ENCODE measurements at places on chromosomes 3 and 15.

GRCh38 chr15:38882221-38882620 is 317.6 kb upstream of the RASGRP1 start:
- no peak overlapping the region for H3K4me3 ChIP-seq
- H3K36me3 ChIP-seq, result no peaks in the 10 kb centered on the region
- H3K27me3 ChIP-seq, result no peaks in the 10 kb centered on the region
- H3K27ac ChIP-seq, result no peak overlapping the region
- H3K4me1 ChIP-seq, result no peaks in the 10 kb centered on the region

DNA sequence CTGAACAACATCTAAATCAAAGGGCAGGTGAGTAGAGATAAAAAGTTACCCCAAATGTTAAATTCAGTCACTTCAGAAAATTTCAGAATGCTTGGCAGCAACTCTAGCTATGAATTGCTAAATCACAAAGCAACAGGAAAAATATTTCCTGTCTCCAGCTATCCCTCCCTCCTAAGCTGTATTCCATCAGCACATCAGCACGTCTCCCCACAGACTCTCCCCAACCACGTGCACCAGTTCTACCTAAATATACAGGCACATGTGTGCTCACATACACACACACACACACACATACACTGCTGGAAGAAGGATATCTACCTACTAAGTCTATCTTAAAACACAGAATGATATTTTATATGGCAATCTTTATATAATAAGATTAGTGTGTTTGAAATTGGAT is 177.1 kb upstream of the ARHGEF26 start:
- H3K4me1 ChIP-seq, result no peaks in the 10 kb centered on the region
- DNase-seq, result no peak
- no peak overlapping the region for H3K4me3 ChIP-seq
- H3K27me3 ChIP-seq, result no peaks in the 10 kb centered on the region

- no peak for DNase-seq
- H3K27ac ChIP-seq, result peak overlapping the region; percentile 97
- H3K36me3 ChIP-seq, result no peaks in the 10 kb centered on the region
- H3K27me3 ChIP-seq, result no peaks in the 10 kb centered on the region
- H3K4me1 ChIP-seq, result peaks cover 90% of the 10 kb centered on the region
Measured at GRCh38 chr15:89105147-89105546, 16.9 kb downstream of the ABHD2 start.

DNA sequence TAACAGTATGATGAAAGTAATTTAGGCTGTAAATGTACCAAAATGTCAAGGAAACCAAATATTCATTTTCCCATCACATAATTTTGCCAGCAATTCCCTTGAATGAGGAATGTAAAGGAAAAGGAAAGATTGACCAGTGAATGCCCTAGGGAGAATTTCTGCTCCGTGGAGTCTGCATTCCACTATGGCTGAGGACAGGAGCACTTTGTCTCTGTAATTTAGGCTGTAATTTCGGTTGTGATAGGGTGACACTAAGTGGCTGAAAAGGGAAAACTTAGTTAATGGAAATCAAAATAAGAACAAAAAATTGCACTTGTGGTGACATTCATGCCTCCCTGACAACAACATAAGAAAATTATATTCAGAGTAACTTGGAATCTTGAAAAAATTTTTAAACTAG is 8.3 kb upstream of the TMEM207 start:
- H3K27me3 ChIP-seq, result no peaks in the 10 kb centered on the region
- DNase-seq, result no peak
- no peak overlapping the region for H3K27ac ChIP-seq
- no peak overlapping the region for H3K4me3 ChIP-seq
- no peaks in the 10 kb centered on the region for H3K4me1 ChIP-seq

- H3K27me3 ChIP-seq, result peaks cover 18% of the 10 kb centered on the region
- H3K4me1 ChIP-seq, result peaks cover 13% of the 10 kb centered on the region
- no peak within 1 kb of the TSS for H3K4me3 ChIP-seq
Measured at GRCh38 chr15:28885630-28886430, at the start of gene APBA2. Gene APBA2 (plus strand): TSS chr15:28885974. CDS start chr15:29053885, 167,911 bp downstream.

DNA sequence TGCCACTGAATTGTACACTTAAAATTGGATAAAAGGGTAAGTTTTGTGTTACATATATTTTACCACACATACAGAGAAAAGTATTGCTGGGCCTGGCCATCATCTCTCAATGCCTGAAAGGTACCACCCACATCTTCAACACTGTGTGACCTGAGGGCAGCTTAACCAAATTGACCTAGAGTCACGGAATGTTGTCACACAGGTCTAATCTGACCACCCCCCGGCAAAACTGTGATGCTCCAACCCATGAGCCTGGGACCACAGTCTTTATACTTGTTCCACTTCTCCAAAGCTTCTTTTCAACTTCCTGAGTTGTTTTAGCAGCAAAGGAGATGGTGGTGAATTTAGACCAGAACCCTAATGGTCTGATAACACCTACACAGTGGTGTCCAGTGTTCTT is 210.3 kb upstream of the TPM1 start:
- no peak overlapping the region for H3K4me3 ChIP-seq
- H3K27me3 ChIP-seq, result no peaks in the 10 kb centered on the region
- peaks cover 5% of the 10 kb centered on the region for H3K4me1 ChIP-seq
- DNase-seq, result no peak
- H3K36me3 ChIP-seq, result peaks cover 29% of the 10 kb centered on the region

DNA sequence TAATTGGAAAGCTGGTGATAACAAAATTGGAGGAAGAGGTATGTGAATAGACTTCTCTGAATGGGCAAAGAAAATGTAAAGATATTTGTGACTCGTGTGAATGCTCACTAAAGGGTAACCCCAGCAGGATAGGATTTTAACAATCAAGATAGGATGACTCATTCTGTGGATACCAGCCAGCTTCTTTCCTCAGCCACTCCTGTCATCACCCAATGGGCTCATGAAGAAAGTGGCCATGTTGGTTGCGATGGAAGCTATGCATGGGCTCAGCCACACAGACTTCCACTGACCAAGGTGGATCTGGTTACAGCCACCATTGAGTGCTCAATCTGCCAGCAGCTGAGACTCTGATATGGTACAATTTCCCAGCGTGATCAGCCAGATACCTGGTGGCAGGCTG is 40.9 kb downstream of the STRIT1 start:
- no peak overlapping the region for H3K4me3 ChIP-seq
- no peak overlapping the region for H3K27ac ChIP-seq
- H3K27me3 ChIP-seq, result no peaks in the 10 kb centered on the region
- no peak for DNase-seq

- H3K4me3 ChIP-seq, result no peak overlapping the region
- peaks cover 22% of the 10 kb centered on the region for H3K27me3 ChIP-seq
- no peak overlapping the region for H3K27ac ChIP-seq
- H3K4me1 ChIP-seq, result peaks cover 17% of the 10 kb centered on the region
- DNase-seq, result no peak
Measured at GRCh38 chr15:77815015-77815414, 182.3 kb upstream of the LINGO1 start.

- peaks cover 8% of the 10 kb centered on the region for H3K4me1 ChIP-seq
- no peaks in the 10 kb centered on the region for H3K27me3 ChIP-seq
- DNase-seq, result no peak
- H3K27ac ChIP-seq, result no peak overlapping the region
- H3K36me3 ChIP-seq, result no peaks in the 10 kb centered on the region
Measured at GRCh38 chr3:128112357-128112968, 11.1 kb downstream of the RUVBL1 start.

DNA sequence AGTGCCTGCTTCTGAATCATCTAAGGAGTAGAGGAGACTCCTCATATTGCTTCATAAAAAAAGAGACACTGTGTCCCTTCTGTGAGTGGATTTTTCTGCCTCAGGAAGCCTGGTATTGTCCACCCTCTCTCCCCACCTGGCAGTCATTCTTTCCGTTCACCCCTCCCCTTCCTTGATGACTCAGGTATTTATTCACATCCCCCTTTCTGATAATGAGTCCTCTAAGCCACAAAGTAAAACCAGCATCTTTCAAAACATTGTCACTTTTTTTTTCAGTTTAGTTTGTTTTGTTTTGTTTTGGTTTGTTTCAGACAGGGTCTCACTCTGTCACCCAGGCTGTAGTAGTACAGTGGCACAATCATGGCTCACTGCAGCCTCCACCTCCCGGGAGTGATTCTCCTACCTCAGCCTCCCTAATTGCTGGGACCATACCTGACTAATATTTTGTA is 65.2 kb upstream of the UBE2E1 start:
- H3K4me1 ChIP-seq, result no peaks in the 10 kb centered on the region
- DNase-seq, result no peak
- H3K27ac ChIP-seq, result no peak overlapping the region
- H3K36me3 ChIP-seq, result no peaks in the 10 kb centered on the region
- H3K27me3 ChIP-seq, result no peaks in the 10 kb centered on the region

GRCh38 chr3:61547625-61548024 is 13.7 kb upstream of the PTPRG start:
- no peak overlapping the region for H3K27ac ChIP-seq
- H3K4me3 ChIP-seq, result no peak overlapping the region
- no peaks in the 10 kb centered on the region for H3K4me1 ChIP-seq
- no peaks in the 10 kb centered on the region for H3K36me3 ChIP-seq

GRCh38 chr15:62057341-62057980 is 2.8 kb downstream of the VPS13C start:
- no peak for DNase-seq
- H3K4me1 ChIP-seq, result peaks cover 20% of the 10 kb centered on the region
- H3K36me3 ChIP-seq, result no peaks in the 10 kb centered on the region
- no peak overlapping the region for H3K27ac ChIP-seq
- H3K4me3 ChIP-seq, result no peak overlapping the region
- H3K27me3 ChIP-seq, result no peaks in the 10 kb centered on the region

DNA sequence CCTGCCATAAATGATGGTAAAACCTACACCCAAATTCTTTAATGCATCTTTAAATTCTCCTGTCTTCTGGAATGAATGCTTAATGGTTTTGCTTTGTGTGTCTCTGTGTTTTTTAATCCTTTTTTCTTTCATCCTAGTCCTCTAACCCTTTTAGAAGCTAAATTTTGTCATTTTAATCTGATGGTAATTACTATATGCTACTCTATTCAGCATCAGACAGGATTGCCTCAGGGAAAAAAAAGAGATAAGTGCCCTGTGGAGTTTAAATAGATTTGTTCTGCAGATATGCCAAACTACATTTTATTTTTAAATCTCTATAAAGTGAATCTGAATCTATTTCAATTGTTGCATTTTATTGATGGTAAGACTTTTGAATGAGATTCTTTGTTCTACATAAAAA is 966.8 kb downstream of the NSUN3 start:
- H3K4me1 ChIP-seq, result no peaks in the 10 kb centered on the region
- no peak overlapping the region for H3K27ac ChIP-seq
- no peaks in the 10 kb centered on the region for H3K36me3 ChIP-seq
- DNase-seq, result no peak
- H3K4me3 ChIP-seq, result no peak overlapping the region

- no peak for DNase-seq
- H3K36me3 ChIP-seq, result no peaks in the 10 kb centered on the region
- peak overlapping the region; percentile 92 for H3K27ac ChIP-seq
- peaks cover 34% of the 10 kb centered on the region for H3K4me1 ChIP-seq
Measured at GRCh38 chr15:44286814-44287452, 1.6 kb upstream of the GOLM2 start.

- H3K27me3 ChIP-seq, result peaks cover 22% of the 10 kb centered on the region
- peak overlapping the region; percentile 28 for H3K27ac ChIP-seq
- no peak for DNase-seq
- H3K36me3 ChIP-seq, result no peaks in the 10 kb centered on the region
Measured at GRCh38 chr15:100878648-100879047, 983 bp upstream of the ALDH1A3 start.

- H3K27ac ChIP-seq, result no peak overlapping the region
- DNase-seq, result no peak
- no peak overlapping the region for H3K4me3 ChIP-seq
- no peaks in the 10 kb centered on the region for H3K4me1 ChIP-seq
Measured at GRCh38 chr3:14718539-14718938, 43.6 kb downstream of the C3orf20 start.

GRCh38 chr15:70311821-70312220 is 214.1 kb upstream of the TLE3 start:
- no peaks in the 10 kb centered on the region for H3K36me3 ChIP-seq
- no peak for DNase-seq
- H3K27me3 ChIP-seq, result no peaks in the 10 kb centered on the region
- H3K27ac ChIP-seq, result no peak overlapping the region

DNA sequence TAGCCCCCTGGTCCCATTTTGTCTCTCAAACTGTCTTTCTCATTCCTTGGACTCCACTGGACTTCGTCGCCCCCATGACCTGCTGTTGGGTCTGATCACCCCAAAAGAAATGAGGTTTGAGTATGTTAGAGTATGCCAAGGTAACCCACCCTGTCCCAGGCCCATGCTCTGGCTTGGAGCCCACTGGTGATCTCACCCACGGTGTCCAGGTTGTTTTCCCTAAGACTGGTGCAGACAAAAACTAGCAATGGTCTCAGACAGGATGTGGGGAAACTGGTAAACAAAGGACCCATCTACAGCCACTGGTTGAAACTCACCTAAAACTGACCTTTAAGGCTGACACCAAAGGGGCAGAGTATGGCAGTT is 38.9 kb downstream of the EFCAB12 start:
- no peak overlapping the region for H3K4me3 ChIP-seq
- H3K4me1 ChIP-seq, result no peaks in the 10 kb centered on the region
- H3K27ac ChIP-seq, result peak overlapping the region; percentile 41
- no peak for DNase-seq
- no peaks in the 10 kb centered on the region for H3K27me3 ChIP-seq
- no peaks in the 10 kb centered on the region for H3K36me3 ChIP-seq

DNA sequence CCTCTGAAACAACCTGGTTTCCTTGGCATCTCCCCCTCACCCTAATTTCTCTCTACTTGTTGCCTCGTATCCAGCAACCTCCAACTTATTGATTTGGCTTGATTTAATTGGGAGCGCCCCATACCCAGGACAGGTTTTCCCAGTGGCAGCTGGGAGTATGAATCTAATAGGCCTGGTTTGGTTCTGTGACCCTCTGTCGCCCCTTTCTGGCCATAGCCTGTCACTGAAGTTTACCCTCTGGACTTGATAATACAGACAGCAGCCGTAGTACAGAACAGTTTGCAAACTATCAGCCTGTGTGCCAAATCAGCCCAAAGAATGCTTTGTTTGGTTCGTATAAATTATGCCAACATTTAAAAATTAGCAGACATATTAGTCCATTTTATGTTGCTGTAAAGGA is 525.1 kb upstream of the GOLIM4 start:
- H3K27ac ChIP-seq, result no peak overlapping the region
- H3K27me3 ChIP-seq, result no peaks in the 10 kb centered on the region
- DNase-seq, result no peak
- no peak overlapping the region for H3K4me3 ChIP-seq
- no peaks in the 10 kb centered on the region for H3K36me3 ChIP-seq

DNA sequence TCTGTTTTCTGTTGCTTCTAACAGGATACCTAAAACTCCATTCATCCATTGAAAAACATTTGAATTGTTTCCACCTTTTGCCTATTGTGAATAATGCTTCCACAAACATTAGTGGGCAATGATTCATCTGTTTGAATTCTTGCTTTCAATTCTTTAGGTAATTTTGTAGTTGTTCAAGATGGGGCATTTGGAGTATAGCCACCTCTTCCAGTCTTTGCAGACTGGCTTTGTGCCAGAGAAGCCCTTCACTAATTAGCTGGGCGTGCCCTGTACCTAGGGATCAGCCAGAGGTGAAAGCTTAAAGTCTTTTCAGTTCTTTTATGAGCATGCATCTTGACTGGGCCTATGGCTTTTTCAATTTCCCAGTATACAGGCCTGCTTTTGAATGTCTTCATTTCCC is 10.9 kb downstream of the RTP1 start:
- H3K4me3 ChIP-seq, result no peak overlapping the region
- peak overlapping the region; percentile 10 for H3K27ac ChIP-seq
